Ammon's horn (tissue), 1 donor: ENCODE measurements at places on chromosomes 3 and 15.

GRCh38 chr15:79164465-79164864 is 73.9 kb upstream of the RASGRF1 start:
- DNase-seq = no peak

GRCh38 chr3:181264486-181264885 is 274.9 kb upstream of the DNAJC19 start:
- DNase-seq = no peak

- DNase-seq = peak; percentile 56
These were observed 60.0 kb upstream of the SYN2 start for GRCh38 chr3:11944052-11944673.

GRCh38 chr3:168645180-168645579 is 549.5 kb upstream of the GOLIM4 start:
- DNase-seq = no peak

DNA sequence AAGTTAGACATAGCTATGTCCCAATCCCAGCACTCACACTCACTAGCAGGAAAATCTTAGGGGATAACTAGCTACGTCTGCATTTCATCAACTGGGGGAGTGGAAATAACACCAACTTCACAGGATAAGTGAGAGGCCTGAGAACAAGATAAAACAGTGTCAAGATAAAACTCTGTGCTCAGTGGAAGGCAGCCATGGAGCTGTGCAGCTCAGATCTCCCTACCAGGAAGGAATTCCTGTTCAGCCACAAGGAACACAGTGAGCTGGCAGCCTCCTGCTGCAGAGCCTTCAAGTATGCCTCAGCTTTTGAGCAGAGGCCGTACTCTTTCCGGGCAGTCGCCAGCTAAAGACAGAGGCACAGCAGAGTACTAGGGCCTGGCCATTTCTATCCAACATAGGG is 115.8 kb upstream of the TOPAZ1 start:
- DNase-seq = no peak

DNA sequence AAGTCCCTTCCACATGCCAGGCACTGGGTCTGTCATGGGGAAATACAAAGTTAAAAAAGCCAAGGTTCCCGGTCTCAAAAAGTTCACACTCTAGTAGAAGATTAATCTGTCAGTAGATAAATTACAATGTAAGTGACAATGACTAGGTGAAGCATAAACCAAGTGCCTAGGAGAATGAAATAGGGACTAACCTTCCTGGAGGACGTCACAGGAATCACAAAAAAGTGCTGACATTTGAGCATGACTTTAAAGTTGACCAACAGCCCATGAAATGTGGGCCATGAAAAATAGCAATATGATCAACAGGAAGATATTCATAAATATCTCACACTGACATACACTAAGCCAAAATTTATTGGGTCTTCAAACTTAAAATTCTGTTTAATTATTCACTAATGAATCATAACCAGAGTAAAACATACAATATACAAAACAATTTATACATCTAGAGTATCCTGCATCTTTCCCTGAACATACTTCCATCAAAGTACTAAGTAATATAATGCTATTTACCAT is 20.0 kb downstream of the COPS2 start:
- DNase-seq = no peak

GRCh38 chr15:90234096-90234988 is at the start of gene GDPGP1:
TSS of gene GDPGP1 (plus strand) at chr15:90234209. CDS start at chr15:90240909, 6,700 bp downstream.
- DNase-seq = no peak

- DNase-seq = no peak
These were observed 20.2 kb downstream of the USF3 start for GRCh38 chr3:113676261-113676660.

DNA sequence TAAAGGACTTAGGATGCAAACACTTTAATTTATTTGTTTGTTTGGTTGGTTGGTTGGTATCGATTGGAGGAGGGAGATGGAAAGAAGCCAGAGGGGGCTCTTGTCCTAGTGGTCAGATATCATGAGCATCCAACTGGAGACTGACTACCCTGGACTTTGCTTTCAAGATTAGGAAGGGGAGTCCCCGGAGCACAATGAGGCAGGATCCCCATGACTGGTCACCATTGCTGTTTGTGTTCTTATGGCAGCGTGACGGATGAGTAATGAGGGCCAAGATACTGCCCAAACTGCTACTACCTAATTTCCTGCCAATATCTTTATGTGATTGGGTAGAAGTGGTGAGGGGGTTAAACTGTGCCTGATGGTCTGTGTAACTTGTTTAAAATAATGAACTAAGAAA is 354.6 kb upstream of the ROPN1 start:
- DNase-seq = no peak

- DNase-seq = no peak
These were observed 52.8 kb downstream of the ITGA11 start for GRCh38 chr15:68379058-68379758.
